ENCODE measurements at places on chromosomes 4 and X. TPM values are rescaled to one million over a fixed set of nuclear protein-coding genes. Genes with fewer than 3 reads are reported as not detected.

Gene GPAT3
- 1.4 TPM for total RNA-seq

Gene ADAM29
- total RNA-seq = not detected

Gene CFAP47
- total RNA-seq = not detected

Gene SNCA
- 1.4 TPM for total RNA-seq

Gene HELT
- total RNA-seq = not detected

Gene IL15
- 2.9 TPM for total RNA-seq

Gene SMIM10
- 6.8 TPM for total RNA-seq

Gene LIN54
- total RNA-seq = 16.9 TPM

Gene FRMD7
- total RNA-seq = not detected

Gene IQCM
- not detected for total RNA-seq

Gene HTN3
- total RNA-seq = not detected

Gene TBC1D8B
- 11.3 TPM for total RNA-seq

Gene IL21
- not detected for total RNA-seq

Gene KDR
- 18.2 TPM for total RNA-seq

Gene ARMCX4
- 3.7 TPM for total RNA-seq

Gene MTMR8
- 1.1 TPM for total RNA-seq

Gene OTC
- not detected for total RNA-seq

Gene GAB1
- 7.1 TPM for total RNA-seq

Gene USP11
- total RNA-seq = 48.9 TPM
